ENCODE measurements at places on chromosomes 16 and 17.
A peak's percentile ranks its signal among the peaks of the same experiment; 100 is the strongest.

GRCh38 chr17:13114601-13115031 lies 96.8 kb upstream of the ELAC2 start:
- DNase-seq = no peak

DNA sequence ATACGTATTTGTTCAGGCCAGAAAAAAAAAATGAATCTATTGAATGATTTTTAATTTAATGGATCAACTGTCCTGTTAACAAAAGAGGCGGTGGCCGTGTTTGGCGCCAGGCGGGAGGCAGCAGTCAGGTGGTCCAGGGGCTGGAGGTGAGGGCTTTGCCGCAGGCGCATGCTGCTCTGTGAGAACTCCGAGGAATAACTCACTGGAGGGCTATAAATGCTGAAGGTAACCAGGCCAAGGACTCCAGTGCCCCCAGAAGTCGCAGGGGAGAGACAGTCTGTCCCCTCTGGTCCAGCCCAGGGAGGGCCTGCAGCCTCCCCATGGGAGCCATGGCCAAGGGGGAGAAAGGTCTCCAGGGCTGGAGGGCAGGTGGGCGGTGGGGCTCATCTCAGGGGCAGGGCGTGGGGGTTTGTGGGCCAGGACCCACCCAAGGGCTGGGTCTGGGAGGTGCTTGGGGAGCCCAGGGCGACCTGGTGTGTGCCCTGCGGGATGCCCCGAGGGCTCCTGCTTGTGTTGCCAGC lies 7.1 kb upstream of the BAHCC1 start:
- DNase-seq = no peak

GRCh38 chr16:17372386-17372785 lies 98.4 kb downstream of the XYLT1 start:
- DNase-seq = no peak

DNA sequence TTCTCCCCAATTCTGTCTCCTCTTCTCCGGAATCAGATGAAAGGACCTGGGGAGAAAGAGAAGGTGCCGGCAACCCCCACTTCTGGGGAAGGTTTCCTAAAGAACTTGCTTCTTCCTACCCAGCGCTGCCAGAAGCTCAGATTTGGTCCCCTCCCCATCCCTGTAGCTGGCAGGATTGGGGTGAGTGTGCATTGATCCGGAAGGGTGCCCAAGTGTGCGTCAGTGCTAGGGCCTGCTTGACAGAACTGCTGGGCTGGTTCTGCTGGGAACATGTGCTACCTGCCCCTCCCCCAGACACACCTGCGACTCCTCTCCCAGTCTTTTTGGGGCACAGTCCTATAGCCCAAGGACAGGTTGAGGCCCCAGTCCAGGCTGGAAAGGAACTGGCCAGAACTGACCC lies 3.3 kb downstream of the ARL4D start:
- DNase-seq = no peak

DNA sequence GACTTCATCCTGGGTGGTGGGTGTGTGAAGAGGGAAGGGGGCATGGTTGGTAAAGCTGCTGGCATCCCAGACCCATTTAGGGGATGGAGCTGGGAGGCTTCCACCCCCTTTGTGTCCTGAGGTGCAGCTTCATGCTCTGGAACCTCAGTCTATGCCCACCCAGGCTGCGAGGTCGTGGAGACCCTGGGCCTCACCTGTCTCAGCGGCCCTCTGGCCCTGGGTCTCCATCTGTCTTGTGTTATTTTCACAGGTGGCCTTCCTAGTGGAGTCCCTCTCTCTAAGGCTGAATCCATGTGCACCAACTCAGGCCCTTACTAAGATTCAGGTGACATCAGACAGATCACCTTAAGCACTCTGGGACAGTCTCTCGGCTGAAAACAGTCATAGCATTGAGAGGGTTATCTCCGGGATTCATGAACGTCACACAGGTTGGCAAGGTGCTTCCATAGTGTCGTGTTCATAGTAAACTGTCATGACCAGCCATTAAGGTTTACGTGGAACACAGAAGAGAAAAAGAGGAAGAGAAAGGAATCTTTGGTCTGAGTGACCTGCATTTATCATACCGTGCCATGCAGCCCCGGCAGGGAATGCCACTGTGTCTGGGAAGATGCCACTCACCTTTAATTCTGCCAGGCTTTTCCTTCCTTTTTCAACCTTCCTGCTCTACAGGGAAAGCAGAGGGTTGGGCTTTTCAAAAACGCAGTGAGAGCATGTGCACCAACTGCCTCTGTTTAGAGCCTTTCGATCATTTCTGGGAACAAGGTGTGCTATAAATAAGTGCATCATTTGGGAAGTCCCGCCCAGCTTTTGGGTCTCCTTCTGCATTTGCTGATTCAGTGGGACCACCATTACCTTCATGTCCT lies 4.5 kb upstream of the FOXL1 start:
- DNase-seq = no peak

- no peak for DNase-seq
Observed at GRCh38 chr17:58315281-58315711, 13.3 kb downstream of the TSPOAP1 start.

DNA sequence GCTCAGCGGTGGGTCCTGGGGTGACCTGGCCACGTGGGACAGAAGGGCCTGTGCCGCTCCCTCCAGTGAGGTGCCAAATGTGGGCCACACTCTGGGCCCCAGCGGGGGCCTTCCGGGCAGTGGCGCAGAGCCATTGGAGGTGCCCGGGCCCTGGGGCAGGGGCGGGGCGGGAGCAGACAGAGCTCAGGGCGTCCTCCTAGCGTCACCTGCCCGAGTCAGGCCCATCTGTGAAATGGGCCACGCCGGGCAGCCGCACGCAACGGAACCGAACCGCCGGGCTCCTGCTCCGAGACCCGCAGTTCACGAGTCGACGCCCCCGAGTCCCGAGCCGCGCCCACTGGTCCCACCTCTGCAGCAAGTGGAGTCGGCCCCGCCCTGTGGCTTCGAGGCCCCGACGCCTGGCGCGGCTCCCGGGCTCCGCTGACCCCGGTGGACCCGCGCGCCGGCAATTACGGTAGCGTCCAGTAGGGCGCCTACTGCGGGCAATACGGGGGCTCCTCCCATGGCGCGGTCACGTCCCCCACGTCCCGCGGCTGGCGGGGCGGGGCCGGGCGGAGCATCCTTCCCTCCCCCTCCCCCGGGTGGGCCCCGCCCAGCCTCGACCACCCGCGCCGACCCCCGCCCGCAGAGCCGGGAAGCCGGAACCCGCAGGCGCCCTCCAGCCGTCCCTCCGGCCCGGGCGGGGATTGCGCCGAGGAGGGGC lies 1.9 kb downstream of the SLC16A3 start:
- peak; percentile 72 for DNase-seq

DNA sequence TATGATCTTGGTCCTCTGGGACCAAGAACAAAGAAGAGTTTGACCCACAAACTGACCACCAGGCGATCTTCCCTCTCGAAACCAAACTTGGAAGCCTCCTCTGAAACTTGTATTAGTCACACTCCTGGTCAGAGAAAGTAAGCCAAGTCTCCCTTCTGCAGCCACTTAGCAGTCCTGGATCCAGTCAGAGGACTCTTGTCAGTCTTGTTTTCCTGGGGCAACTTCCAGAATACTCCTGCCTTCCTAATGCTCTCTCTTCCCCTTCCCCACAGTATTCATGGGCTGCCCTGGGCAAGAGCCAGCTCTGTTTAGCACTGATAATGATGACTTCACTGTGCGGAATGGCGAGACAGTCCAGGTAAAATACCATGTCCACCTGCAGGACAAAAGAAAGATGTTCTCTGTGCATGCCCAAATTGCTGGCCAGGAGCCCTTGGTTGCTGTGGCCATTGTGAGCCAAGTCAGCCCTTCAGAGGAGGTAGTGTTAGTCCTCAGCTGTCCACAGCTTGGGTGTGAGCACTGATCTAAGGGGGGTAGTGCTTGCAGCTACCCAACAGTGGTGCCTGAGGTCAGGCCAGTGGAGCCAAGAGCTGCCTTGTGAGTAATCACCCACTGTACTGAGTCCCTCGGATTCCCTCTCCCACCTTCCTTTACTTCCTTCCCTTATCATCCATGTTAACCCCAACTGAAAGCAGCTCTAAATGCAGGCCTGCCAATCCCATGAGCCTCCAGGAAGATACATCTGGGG lies 31.2 kb downstream of the CDH3 start:
- no peak for DNase-seq

DNA sequence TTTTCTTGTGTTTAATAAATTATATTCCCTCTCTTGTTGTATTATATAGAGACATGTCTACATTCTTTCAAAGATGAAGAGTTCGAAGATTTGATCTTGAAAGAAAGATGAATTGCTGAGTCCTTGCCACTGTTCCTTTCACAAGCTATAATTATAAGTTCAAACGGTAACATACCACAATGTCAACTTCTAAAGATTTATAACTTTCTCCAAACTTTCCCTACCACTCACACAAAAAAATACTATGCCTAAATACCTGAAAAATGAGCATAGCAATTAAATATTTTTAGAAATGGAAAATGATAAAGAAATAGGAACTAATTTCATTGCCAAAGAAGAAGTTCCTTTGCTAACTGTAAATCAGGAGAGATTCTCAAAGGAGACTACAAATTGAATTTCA lies 50.6 kb downstream of the BRIP1 start:
- DNase-seq = no peak

DNA sequence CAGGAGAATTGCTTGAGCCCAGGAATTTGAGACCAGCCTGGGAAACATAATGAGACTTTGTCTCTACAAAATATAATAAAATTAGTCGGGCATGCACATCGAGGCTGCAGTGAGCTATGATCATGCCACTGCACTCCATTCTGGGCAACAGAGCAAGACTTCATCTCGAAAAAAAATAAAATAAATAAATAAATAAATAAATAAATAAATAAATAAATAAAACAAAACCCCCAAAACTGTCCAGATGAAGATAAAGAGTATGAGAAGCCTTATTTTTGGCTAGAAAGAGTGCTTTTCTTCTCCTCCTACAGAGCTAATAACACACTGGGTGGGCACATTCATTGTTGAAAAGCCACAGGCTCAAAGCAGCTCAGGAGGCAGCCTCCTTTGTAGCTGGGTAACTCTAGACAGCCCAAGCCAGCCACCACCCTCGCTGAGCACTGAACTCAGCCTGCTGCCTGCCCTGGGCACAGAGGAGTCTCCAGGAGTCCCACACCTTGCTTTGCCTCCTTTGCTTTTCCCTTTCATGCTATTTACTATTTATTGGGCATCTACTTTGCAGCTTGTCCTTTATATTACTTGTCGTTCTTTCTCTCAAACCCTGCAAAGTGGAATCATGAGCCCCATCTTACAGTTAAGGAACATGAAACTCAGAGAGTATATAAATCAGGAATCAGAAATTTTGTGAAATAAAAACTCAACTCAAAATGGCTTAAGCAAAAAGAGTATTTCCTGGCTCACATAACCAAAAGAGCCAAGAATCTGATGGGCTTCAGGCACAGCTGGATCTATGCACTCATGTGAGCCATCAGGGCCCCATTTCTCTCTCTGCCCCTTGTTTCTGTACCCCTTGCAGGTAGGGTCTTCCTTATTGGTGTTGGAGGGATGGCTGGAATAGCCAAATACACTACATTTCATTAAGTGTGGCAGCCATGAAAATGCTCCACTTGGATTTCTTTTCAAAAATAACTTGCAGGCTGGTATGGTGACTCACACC lies 18.1 kb upstream of the C16orf87 start:
- no peak for DNase-seq

GRCh38 chr17:44969144-44969780 lies 1.2 kb upstream of the C1QL1 start:
- no peak for DNase-seq

All from immature natural killer cell (primary cell).